ENCODE measurements at places on chromosomes 6 and 20.

DNA sequence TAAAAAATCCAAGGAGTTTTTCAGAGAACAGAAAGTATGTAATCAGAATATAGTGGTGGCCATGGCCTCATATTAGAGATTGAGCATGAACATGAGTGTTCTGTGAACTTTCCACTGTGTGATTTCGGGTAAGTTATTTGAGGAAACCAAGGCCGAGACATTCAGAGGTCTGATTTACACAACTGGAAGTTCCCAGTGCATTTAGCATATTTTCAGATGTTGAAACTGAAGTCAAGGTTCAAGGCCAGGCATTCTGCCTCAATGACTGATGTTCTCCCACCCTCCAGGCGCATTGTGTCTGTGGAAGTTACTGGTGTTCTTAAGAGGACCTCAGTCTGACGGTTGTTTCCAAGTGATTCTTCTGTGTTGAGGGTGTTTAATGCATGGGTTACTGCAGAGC, 26.2 kb downstream of the RNF144B start:
- DNase-seq: no peak

DNA sequence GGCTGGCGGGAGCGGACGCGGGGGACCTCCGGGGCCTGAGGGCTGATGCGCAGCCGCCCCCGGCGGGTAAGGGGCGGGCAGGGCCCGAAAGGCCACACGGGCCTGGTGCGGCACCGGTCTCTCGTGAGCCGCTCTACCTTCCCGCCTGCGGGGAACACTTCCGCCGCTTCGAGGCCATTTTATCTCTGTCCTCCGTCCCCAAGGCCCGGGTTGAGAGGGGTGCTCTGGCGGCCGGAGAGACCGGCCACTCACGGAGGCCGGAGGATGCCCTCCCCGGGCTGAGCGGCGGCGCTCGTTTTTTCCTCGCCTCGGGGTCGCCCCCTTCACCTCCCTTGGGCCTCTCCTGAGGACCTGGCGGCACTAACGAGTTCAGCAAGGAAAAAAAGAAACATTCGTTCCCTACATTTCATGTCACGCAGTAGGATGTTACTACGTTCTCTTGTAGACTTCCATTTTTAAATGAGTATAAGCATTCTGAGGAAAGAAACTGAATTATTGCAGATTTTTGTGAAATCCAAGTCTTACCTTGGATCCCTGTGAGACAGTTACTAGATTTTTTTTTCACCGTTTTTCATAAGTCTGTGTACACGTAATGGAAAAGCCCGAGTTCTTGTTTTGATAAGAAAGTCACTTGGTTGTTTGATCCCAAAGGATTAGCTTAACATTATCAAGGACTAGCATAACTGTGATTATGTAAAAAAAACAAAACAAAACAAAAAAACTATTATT, 575 bp downstream of the WTAP start:
- peak; percentile 75 for DNase-seq

DNA sequence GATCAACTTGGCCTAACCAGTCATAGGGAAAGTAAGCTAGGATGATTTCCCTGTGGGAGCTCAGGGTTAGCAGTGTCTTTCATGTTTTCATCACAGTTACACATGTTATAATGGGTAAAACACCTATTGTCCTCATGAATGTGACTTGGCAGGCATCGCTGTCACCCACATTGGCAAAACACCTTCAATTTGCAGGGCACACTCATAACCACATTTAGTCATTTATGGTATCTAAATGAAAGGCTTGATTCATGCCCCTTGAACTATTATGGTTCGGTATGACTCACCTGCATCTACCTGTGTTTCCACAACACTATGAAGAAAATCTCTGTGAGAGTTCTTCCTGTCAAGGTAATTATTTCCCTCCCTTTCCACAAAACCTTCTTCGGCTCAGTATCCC, 49.2 kb downstream of the FRK start:
- DNase-seq: peak; percentile 38

DNA sequence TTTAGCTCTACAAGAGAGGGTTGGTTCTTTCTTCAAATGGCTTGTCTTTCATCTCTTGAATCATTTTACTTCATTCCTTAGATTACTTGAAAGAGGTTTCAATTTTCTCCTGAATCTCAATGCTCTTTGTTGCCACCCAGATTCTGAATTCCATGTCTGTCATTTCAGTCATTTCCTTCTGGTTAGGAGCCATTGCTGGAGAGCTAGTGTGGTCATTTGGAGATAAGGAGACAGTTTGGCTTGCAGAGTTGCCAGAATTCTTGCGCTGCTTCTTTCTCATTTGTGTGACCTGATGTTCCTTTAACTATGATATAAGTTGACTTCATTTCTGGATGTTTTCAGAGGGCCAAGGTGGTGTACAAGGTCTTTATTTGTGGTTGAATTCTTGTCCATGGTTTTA, 157.8 kb downstream of the SLC22A3 start:
- DNase-seq: no peak

DNA sequence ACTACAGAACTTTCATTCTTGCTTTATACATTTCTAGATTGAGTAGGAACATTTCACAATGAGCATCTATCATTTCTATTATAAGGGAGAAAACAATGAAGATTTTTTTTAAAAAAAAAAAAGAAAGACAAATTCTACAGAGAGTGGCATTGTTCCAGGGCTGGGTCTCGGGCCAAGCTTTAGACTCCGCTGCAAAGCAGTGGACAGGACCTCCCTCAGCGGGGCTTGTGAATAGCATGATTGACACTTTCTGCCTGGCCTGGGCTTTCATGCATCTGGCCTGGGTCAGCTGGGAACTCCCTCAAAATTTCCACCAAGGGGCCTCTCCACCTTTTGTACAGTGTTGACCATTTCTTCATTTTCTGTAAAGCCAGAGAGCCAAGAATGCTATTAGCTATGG, 55.8 kb upstream of the HIVEP2 start:
- DNase-seq: no peak

DNA sequence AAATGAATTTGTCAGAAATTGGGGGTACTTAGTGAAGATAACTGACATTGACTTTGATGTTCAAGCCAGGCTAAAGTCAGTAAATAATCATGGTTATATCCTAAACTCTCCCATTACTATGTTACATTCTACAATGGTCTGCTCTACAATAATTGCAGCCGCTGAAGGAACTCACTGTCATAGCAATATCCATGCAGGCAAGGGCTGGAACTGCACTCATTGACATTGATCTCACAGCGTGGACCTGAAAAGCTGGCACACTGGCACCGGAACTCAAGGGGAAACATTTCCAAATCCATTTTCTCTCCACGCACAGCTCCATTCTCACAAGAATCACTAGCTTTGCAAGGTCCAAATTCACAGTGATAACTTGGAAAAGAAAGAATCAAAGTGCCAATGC, 702.7 kb downstream of the EYS start:
- DNase-seq: no peak

GRCh38 chr6:118725944-118726343, 74.6 kb upstream of the CEP85L start:
- peak; percentile 61 for DNase-seq

GRCh38 chr6:123780021-123780420, 23.6 kb upstream of the NKAIN2 start:
- DNase-seq: no peak

- DNase-seq: no peak
These were observed 12.8 kb upstream of the BPI start for GRCh38 chr20:38290829-38291814.

DNA sequence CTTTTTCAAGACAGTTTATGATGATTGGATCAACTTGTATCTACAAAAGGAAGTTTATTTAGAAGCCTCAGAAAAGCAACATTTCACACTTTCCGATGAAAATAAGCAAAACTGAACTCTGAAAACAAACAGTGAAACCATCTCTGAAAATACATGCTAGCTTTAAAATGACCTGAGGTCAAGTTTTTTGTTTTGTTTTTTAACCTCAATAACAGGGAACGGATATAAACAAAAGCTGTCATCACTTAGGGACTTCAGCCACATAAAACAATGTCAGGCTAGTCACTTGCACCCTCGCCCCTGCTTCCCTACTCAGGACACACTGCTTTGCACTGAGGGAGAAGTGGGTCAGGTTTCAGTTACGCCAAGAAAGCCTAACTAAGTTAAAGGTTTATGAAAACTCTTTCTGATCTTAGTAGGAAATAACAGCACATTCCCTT, 11.6 kb downstream of the BACH2 start:
- DNase-seq: no peak

GRCh38 chr6:37375376-37375775, 21.6 kb downstream of the RNF8 start:
- DNase-seq: no peak

Data from stimulated activated naive CD8-positive, alpha-beta T cell treated with anti-CD3 and anti-CD28 coated beads, Interleukin-15, amount 100 ng/mL, for 72 hours (primary cell).